Fibroblast of villous mesenchyme (primary cell): ENCODE measurements at places on chromosomes 7 and 10. TPM values are rescaled to one million over a fixed set of nuclear protein-coding genes. Genes with fewer than 3 reads are reported as not detected.

DNA sequence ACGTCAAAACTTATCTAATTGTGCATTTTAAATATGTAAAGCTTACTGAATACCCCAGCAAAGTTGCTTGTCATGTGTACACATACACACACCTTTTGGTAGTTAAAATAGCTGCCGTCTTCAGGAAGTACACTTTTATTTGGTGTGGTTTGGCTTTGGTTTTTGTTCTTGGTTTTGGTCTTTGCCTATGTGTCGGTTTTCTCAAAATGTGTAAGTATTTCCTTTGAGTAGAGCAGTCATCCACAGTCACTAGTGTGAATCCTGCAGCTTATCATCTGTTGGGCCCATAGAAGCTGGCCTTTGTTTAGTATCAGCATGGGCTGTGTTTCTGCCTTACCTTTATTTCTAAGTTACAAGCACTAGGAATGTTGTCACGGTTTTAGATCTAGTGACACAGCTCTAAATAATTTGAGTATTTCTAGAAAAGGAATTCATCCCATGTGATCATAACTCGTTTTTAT is 35.3 kb downstream of the NET1 start:
- no peak for DNase-seq

The MEOX2 gene
- total RNA-seq: not detected in 2 replicates

- no peak for DNase-seq
These were observed 8.4 kb upstream of the GBX1 start for GRCh38 chr7:151175793-151176311.

GRCh38 chr7:19589446-19589845 is 119.4 kb downstream of the POLR1F start:
- no peak for DNase-seq

DNA sequence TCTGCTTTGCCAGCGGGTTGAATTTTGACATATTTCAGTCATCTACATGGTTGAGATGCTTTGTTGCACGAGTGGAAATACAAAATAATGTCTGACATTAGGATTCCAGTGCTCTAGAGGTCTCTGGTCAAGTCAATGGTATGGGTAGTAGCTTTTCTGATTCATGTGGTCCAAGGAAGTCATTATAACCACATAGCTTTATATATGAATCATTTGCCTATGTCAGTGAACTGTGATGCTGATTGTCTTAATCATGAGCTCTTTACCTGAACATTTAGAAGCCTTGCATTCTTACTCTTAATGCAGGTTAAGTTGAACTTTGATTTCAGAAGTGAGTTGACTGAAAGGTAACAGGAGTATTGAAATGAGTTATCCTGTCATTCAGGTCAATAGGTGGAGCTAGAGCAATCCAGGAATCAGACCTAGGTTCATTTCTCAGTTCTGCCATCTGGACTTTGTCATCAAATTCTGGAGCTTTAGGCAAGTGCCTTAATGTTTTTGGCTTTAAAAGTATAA is 3.3 kb downstream of the MAPK8 start:
- peak; percentile 34 for DNase-seq

- no peak for DNase-seq
These were observed 101.4 kb downstream of the MTPAP start for GRCh38 chr10:30247704-30248103.

The SMKR1 gene
- total RNA-seq: not detected in 2 replicates

The MTURN gene
- 2.6 and 4.5 TPM in 2 replicates for total RNA-seq

- DNase-seq: peak; percentile 52
These were observed 55.9 kb upstream of the PCGF5 start for GRCh38 chr10:91164520-91165065.

DNA sequence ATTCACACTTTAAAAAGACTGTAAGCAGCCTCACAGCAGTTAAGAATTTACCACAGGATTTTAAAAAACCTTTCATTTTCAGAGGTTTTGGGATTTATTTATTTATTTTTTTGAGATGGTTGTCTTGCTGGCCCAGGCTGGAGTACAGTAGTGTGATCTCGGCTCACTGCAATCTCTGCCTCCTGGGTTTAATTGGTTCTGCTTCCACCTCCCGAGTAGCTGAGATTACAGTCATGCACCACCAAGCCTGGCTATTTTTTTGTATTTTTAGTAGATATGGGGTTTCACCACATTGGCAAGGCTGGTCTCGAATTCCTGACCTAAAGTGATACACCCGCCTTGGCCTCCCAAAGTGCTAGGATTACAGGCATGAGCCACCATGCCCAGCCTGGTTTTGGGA is 19.1 kb downstream of the MINDY4 start:
- DNase-seq: no peak

- DNase-seq: no peak
These were observed 228.0 kb downstream of the PARD3 start for GRCh38 chr10:34587002-34587679.

The OPALIN gene
- total RNA-seq: not detected in 2 replicates

DNA sequence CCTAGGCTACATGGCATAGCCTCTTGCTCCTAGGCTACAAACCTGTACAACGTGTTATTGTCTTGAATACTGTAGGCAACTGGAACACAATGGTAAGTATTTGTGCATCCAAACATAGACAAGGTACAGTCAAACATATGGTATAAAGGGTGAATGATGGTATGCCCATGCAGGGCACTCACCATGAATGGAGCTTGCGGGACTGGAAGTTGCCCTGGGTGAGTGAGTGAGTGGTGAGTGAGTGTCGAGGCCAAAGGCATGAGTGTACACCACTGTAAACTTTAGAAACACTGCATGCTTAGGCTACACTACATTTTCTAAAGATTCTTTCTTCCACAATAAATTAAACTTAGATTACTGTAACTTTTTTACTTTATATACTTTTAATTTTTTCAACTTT is 165.7 kb downstream of the PARD3 start:
- DNase-seq: no peak

The CRHR2 gene
- total RNA-seq: not detected in 2 replicates

The CHST3 gene
- total RNA-seq: 37.4 and 58.3 TPM in 2 replicates

DNA sequence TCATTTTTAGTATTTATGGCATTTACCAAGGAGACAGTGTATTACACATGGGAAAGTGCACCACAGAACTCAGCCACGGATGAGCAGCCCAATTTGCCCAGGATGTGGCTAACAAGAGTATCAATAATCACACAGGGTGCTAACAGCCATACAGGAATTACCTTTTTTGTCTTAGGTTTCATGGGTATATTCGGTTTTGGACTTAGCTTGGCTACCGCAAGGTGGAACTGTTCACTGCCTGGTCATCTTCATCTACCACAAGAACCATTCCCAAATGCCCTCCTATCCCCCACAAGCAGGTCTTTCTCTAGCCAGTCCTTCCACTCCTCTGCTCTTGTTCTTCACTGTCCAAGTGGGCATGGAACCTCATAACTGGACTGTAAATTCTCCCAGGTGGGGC is 6.0 kb downstream of the PDLIM1 start:
- DNase-seq: no peak

DNA sequence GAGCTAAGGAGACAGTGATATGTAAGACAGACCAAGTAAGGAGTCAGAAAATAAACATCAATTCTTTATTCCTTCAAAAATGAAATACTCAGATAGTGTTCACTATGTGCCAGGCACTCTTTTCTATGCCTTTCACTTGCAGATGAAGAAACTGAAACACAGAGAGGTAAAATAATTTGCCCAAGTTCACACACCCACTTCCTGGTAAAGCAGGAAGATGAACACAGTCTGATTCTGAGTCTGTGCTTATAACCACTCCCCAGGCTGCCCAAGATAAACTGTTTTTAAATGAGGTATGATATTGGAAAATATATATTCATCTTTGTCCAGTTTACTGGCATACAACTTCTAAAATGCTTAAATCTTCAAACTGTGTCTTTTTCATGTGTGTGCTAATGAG is 294.4 kb upstream of the NPVF start:
- DNase-seq: no peak

GRCh38 chr7:727806-728460 is 852 bp upstream of the PRKAR1B start:
- DNase-seq: peak; percentile 26

The ABLIM1 gene
- total RNA-seq: 10.0 and 18.6 TPM in 2 replicates

The KNDC1 gene
- total RNA-seq: 1.9 and 5.6 TPM in 2 replicates

The CCDC146 gene
- total RNA-seq: 1.3 and 1.7 TPM in 2 replicates

DNA sequence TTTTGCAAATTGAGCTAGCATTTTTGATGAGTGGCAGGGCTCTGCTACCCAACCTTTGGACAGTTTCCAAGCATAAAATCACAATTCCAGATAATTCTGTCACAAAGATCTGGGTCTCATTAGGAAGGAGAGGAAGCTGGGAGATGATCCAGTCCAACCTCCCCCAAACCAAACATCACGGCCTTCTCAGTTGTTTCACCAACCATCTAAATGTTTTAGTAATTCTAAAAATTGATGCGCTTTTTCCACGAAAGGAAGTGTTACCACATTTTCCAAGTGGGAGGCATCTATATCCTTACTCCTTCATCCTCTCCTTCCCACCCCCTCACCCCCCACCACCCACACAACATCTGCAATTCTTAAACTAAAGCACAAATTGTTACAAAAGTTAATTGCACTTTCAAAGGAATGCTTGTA is 108.3 kb downstream of the EGFR start:
- no peak for DNase-seq

The CLEC2L gene
- total RNA-seq: not detected in 2 replicates

DNA sequence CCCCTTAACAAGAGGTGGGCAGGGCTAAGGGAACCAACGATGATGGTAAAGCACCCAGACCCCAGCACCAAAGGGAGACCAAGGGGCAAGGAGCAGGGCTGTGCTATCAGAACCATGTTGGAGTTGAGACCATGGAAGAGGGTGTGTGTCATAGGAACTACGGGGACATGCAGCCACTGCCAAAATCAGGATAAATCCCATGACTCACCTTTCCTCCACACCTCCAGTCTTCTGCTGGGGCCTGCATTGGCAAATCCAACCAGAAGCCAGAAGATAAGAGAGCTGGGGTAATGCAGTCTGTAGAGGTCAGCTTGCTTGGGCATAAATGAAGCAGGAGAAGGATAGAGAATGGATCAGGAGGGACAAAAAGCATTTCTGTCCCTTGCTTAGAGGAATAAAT is 42.7 kb upstream of the SMARCD3 start:
- no peak for DNase-seq

DNA sequence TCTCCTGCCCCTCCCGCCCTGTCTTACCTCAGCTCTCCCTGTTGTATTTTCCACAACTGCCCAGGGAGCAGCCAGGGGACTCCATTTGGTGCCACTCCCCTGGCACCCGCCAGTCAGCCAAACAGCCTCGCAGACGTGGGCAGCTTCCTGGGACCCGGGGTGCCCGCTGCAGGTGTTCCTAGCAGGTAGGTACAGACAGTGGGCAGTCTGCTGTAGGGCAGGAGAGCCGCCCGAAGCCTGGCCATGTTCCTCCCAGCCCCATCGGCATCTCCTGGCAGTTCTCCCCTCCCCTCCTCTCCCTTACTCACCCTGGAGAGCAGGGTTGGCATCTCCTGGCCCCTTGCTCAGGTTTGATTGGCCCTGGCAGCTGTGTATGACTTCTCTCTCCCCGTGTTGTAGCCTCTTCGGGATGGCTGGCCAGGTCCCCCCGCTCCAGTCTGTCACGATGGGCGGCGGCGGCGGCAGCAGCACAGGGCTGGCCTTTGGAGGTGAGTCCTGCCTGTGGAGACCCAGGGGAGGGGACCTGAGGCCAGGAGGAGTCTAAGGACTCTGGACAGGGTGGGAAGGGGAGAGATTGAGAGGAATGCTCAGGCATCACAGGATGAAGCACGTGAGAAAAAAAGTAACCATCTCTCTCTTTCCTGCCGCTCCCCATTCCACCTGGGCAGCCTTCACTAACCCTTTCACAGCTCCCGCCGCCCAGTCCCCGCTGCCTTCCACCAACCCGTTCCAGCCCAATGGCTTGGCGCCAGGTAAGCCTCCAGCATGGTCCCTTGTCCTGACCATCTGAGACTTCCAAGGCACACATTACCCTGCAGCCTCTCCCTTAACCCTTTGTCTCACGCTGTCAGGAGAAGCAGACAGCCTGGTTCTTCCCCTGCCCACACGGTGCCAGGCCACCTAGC is 11.3 kb downstream of the SAP25 start:
- no peak for DNase-seq

DNA sequence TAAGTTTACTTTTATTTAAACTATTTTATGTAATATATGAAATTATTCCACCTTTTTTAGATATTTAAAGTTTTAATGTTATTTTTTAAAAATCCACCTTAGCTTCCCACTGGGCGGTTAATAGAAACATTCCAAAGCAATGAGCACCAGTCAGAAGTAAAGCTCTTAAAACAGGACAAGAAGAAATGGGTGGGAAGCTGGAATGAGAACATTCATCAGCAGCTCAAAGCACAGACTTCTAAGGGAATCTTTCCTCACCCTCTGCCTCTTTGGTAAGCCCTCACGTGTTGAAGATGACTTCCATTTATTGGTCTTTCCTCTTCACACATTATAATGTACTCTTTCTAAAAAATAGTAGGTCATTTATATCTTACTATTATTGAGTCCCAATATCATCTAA is 3.1 kb downstream of the AGMO start:
- peak; percentile 17 for DNase-seq

The RNF32 gene
- total RNA-seq: 0.43 and 0.97 TPM in 2 replicates

GRCh38 chr7:99167072-99167471 is 23.2 kb upstream of the SMURF1 start:
- no peak for DNase-seq

GRCh38 chr7:157493017-157493416 is 156.2 kb downstream of the DNAJB6 start:
- DNase-seq: no peak

GRCh38 chr10:43267811-43268210 is 946 bp upstream of the RASGEF1A start:
- no peak for DNase-seq

GRCh38 chr7:65444899-65445823 is 71.5 kb downstream of the ZNF92 start:
- DNase-seq: no peak

The COL28A1 gene
- total RNA-seq: under 0.01 TPM in 2 replicates

DNA sequence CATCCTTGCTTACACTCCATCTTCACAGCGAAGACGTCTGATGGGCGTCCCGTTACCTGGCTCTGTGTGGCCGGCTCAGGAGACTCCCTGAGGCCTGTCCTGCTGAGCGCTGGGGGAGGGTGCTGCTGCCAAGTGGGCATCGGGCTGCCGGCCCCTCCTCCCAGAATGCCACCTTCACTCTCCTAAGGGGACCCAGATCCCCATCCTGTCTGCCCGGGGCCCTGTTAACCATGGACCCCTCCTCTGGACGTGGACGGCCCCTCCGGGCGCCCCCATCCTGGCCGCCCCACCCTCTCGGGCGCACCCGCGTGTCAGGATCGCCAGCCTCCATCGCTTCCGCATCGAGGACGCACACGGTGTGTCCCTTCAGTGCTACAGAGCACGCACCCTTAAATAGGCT is 7.3 kb upstream of the FOXL3 start:
- no peak for DNase-seq
